ENCODE measurements at places on chromosomes 1 and 21.
A peak's percentile ranks its signal among the peaks of the same experiment; 100 is the strongest.

DNA sequence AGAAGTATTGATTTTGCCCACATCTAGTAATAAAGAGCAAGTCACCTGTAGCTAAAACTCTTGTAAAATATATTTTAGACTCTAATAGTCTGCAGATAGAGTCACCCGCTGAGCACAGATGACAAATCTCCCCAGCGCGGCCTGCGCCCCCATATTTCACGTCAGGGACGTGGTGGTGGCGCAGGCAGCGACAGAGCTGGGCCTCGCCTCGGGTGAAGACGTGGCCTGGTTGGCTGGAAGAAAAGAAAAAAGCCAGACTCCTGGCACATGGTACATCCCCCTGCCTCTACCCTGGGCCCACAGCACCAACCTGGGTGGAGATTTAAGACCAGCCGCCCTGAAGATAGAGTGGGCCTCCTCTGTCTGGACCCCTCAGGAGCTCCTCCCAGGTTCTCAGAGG lies 6.0 kb upstream of the DMBX1 start:
- no peak for DNase-seq

- DNase-seq, result no peak
These were observed 799.5 kb downstream of the LTN1 start for GRCh38 chr21:28193189-28193588.

DNA sequence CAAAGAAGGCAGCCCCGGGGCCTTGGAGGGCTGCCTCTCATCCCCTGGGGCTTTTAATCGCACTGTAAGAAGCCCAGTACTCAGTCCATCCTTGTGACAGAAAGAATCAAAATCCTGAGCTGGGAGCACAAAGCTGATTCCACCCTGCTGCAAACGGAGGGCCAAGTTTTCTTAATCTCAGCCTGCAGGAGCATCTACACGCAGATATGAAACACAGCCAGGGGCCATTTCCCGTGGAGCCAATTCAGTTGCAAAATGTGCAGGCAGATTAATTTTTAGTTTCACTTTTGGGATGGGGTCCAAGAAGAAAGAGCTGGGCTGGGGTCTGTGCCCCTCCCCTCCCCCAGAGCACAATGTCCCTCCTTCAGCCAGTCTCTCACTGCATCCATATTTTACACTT lies 4.4 kb downstream of the LYPD8 start:
- no peak for DNase-seq

DNA sequence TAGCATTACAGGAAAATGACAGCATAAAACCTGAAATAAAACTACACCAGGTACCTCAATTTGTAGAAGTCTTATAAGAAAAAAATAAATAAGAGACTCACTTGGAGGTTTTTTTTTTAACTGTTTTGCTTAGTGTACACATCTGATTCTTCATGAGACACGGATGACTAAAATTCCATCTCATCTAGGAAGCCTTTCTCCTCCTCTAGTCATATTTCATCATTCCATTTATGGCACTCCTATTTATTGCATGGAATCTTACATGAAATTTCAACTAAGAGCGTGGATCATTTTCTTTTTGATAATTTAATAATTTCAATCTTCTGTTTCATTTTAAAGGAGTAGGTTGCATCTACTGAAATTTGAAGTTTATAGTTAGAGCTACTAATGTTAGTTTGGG lies 1.6 kb upstream of the PTGS2 start:
- DNase-seq, result no peak

DNA sequence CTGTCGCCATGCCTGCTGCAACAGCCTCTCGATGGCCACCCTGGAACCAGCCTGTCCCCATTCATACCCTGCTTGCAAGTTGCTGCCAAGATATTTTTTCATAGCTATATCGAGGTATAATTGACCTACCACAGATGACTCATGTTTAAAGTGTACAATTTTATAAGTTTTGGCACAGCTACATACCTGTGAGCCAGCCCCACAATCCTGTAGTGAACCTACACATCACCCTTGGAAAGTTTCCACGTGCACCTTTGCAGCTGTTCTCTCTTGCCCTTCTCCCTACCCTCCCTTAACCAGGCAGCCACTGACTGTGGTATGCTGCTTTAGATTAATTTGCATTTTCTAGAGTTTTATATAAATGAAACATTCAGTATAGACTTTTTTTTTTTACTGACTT lies 23.0 kb upstream of the KCNJ6 start:
- no peak for DNase-seq

GRCh38 chr1:8763888-8764287 lies 53.6 kb downstream of the RERE start:
- DNase-seq, result no peak

- no peak for DNase-seq
These were observed 61.3 kb downstream of the SH3GLB1 start for GRCh38 chr1:86765674-86766073.

DNA sequence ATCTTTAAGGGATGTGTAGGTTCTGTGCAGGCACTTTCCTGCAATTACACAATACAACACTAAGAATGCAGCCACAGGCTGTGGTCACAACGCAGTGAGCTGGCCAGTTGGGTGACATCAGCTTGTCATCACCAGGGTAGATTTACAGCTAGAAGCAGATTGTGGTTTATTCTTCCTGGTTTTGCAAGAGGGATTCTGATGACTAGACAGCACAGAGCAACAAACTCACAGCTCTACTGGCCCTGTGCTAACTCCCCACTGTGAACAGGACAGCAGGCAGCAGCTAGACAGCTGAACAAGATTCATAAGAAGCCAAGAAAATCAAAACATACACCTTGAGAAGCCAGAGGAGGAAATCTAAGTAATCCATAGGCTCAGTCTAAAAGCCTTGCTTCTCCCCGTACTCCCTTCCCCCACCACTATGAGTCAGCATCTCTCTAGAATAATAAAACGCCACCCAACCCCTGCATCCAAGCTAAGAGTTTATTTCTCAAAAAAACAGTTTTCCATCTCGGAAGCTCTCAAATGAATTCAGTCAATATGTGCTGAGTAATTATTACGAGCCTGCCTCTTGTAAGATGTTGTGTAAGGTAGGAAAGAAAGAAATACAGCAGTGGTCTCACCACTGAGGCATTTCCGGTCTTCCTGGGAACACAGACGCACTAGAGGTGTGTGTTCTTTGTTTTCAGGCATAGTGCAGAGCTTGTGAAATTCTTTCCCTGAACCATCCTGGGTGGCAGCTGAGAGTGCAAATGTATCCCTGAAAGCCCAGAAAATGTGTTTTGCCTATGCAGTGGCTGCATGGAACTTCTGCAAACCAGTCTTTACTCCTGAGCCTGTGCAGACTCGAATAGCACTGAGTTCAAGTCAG lies 162.8 kb downstream of the NTPCR start:
- peak; percentile 99 for DNase-seq

DNA sequence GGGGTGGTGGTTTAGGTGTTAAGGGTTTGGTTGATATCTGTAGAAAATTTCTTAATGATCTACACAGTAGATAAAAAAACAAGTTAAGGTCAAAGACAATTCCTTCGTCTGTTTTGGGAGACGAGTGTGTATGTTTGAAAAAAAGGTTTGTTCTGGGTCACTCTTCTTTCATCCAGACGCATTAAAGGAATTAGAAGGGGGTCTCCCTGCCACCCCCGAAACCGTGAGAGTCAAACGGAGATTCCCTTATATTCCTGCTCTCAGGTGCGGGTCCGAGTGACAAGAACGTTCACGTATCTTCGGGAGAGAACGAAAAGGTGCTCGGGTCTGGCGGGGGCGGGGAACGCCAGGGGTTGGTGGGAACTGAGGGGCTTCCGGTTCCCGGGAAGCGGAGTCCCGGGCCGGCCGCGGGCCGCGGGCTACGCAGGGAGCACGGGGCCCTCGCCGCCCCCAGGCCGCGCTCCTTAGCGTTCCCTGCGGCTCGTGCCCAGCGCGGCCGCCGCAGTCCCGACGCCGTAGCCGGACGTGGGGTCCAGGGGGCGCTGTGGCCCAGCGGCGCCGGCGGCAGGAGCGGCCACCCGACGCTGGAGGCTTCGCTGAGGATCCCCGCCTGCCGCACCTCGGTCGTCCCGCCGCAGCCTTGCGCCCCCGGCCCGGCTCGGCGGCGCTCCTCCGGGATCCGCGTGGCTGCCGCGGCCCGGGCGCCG lies at the start of gene ZFYVE9:
TSS of gene ZFYVE9 (plus strand) at position 577 of the 707 bp plus-strand sequence. CDS start 91,118 bp downstream, outside the sequence.
- no peak for DNase-seq

GRCh38 chr1:84611796-84612195 lies 37.6 kb upstream of the CTBS start:
- no peak for DNase-seq

- no peak for DNase-seq
These were observed 50.0 kb downstream of the CLIC4 start for GRCh38 chr1:24795236-24795635.

DNA sequence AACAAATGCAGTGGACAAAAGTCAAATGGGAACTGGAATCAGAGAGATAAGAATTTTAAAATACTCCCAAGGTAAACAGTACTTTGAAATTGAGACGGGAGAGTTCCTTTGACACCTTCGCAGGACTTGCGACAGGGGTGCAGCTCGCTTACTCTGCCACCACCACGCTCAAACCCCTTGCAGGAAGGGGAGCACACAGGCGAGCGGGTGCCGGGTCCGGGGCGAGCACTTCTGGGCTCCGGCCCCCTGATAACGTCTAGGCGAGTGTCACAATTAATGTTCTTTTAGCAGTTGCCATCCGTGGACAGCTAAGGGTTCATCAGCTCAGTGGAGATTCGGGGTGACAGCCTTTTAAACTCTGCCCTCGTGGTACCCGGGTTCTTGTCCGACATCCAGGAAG lies 37.4 kb downstream of the CLDN17 start:
- DNase-seq, result no peak

All from SIG-M5 (cell line).